ENCODE measurements at places on chromosomes 4 and X.

DNA sequence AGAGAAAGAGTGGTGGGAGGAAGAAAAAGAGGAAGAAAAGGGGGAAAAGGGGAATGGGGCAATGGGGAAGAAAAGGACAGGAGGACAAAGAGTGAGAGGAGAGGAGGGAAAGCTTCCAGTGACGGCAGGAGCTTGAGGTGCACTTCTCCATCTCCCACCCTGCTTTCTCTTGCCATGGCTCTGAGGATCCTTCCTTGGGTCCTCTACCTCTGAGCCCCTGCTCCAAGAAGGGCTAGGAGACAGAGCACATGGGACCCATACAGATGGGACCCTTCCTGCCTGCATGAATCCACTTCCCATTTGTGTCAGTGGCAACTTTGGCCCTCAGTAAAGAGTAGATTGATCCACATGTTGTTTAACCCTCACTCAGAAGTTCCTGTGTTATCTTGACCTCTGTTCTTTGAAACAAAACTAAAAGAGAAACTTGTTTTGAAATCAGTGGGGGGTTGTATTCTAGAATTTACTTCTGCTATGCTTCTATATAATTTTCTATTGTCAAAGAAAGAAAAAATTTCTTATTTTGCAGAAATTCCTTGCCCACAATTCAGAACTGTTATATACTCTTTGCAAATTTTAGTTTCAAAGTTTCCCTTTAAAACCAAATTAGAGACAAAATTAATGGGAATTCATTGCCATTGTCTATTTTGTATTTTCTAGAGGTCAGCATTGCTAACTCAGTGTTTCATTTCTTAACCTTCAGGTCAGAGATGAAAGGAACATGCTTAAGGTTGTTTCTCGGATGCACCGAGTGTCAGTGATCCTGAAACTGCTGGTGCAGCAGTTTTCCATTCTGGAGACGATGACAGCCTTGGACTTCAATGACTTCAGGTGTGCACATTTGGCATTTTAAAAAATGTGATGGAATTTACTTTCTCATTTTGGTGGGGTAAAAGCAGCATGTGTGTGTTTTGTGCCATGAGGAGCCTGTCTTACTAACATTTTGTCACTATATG, 5.0 kb downstream of the TDO2 start:
- DNase-seq = no peak

DNA sequence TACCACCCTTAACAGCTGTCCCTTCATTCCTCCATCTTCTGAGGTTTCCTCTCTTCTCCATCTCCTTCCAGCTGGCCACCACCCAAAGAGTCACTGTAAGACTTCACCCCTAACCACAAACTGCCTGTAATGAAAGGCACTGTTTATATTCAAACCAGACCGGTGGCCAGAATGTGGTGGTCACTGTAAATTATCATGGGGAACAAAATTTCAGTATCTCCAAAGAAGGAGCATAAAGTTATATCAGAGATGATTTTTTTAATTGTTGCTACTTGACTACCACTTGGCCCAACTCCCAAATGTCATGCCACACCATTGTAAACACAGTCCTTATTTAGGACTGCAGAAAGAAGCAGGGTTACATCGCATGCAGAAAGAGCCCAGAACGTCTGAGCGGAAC, 44.8 kb downstream of the SMARCA1 start:
- no peak for DNase-seq

GRCh38 chr4:185437809-185438208, 12.0 kb upstream of the UFSP2 start:
- no peak for DNase-seq

- DNase-seq = no peak
Measured at GRCh38 chr4:113499696-113500095, 261.8 kb downstream of the CAMK2D start.

GRCh38 chrX:47900833-47901232, 64.1 kb downstream of the ZNF81 start:
- DNase-seq = no peak

DNA sequence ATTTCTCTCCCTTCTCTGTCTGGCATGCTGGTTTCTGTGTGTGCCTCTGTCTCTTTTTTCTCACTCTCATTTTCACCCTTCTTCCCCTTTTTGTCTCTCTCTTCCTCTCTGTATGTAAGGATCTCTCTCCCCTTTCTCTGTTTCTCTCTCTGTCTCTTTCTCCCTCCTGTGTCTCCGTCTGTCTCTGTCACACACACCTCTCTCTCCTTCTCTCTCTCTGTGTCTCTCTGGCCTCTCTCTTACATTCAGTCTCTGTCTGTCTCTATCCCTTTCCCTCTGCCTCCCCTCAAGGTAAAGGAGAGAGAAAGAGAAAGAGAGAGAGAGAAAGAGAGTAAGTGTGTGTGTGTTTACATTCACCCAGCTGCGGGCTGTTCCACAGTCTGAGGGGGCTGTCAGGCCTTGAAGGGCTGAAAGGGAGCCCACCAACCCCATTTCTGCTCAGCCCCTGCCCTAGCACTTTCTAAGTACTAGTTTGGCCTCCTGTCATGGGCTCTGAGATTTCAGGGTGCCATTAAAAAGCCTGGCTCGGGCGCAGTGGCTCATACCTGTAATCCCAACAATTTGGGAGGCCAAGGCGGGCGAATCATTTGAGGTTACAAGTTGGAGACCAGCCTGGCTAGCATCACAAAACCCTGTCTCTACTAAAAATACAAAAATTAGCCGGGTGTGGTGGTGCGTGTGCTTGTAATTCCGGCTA, 9.6 kb upstream of the TSPYL2 start:
- DNase-seq = no peak

GRCh38 chr4:119238068-119238722, 25.7 kb downstream of the USP53 start:
- no peak for DNase-seq

- no peak for DNase-seq
Measured at GRCh38 chr4:53208753-53209152, 157.1 kb downstream of the SCFD2 start.

DNA sequence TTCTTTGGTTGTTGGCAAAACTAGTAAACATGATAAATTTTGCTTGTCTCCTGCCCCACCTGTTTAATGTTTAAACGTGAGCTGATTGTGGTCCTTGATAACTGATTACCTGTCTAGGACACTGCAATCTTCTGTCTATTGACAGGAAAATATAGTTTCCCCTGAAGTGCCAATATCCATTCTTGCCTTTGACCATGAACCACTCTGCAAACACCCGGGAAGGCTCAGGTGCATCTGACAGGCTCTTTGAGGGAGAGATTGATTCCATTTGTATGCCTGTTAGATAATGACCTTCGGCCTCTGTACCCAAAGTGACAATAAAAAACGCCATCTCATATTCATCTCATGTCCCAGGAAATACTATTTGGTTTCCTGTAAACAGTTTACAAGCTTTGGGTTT, 453.0 kb downstream of the CENPC start:
- DNase-seq = no peak

DNA sequence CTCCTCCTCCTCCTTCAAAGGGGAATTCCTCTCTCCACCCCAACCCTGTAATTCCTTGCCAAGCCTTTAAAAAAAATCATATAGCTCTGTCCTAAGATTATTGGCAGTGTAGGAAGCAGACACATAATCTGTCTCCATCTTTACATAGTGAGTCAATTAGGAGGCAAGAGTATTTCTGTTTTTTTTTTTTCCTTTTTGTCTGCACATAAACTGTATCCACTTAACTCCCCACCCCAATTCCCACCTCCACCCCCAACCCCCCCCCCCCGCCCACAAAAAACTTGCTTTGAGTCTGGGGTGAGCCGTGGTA, 182.5 kb downstream of the RASL11B start:
- no peak for DNase-seq

DNA sequence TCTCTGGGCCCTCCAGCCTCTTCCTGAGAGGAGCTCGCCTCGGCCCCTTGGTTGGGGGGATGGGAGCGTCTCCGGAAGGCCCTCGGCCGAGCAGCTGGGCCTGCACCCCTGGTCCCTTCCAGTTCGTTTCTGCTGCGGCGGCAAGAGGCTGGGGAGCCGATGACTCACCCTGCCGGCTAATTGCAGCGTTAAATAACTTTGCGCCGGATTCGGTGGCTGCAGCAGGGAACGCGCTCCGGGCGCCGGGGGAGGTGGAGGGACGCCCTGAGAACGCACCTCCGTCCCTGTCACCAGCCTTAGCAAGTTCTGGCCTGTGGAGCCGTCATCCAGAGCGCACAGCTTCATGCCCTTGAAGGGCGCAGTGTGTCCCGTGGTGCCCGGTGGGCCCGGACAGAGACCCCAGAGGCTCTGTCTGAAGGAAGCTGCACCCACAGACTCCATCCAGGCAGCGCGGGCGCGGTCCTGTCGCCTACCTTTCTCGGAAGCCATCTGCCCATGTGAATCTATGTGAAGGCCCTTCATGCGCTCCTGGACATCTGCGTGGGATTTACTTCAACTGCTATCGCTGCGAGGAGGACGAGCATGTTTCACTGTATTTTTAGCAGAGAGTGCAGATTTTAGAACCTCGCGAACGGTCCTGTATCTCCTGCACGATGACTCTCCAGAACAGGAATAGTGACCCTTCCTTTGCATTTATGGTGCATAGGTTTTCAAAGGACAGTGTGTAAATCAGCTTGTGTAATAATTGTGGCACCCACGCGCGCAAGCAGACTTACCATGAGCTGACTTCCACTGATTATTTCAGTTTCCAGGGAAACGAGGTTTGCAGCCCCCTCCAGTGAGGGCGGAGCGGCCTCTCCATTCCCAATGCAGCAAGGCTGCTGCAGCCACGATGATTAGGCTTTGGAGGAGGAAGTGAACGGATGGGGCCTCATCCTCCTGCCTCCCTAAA, 1.7 kb upstream of the TMEM271 start:
- DNase-seq = peak; percentile 25

- no peak for DNase-seq
Measured at GRCh38 chr4:102345795-102346100, 466 bp upstream of the SLC39A8 start.

DNA sequence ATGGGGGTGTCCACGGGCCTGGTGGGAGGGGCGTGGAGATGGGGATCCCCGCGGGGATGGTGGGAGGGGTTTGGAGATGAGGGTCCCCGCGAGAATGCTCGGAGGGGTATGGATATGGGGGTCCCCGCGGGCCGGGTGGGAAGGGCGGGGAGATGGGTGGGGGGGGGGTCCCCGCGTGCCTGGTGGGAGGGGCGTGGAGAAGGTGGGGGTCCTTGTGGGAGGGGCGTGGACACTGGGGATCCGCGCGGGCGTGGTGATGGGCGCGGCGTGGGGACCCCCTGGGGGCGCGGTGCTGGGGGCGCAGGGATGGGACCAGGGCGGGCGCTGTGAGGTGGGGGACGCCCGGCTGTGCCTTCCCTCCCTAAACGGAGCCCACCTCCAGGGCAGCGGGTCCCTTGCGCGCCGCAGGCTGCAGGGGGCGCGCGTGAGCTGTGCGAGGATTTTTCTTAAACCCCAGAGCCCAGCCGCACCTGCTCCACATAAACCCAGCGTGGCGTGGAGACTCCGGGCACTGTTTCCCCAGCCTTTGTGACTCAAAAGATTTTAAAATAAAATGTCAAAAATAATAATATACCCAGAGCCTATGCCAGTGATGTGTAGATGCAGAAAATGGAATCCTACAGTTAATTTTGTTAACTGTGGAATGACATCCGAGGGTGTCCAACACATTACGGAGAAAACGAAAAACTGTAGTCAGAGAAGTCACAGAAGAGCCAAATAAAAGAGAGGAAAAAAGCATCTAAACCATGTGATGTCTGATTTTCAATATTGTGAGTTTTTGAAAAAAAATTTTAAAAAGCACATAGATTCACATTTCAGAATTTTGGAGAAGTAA, 1.5 kb upstream of the ASMTL start:
- peak; percentile 53 for DNase-seq

GRCh38 chr4:163164110-163164509, 2.6 kb downstream of the NAF1 start:
- DNase-seq = no peak

DNA sequence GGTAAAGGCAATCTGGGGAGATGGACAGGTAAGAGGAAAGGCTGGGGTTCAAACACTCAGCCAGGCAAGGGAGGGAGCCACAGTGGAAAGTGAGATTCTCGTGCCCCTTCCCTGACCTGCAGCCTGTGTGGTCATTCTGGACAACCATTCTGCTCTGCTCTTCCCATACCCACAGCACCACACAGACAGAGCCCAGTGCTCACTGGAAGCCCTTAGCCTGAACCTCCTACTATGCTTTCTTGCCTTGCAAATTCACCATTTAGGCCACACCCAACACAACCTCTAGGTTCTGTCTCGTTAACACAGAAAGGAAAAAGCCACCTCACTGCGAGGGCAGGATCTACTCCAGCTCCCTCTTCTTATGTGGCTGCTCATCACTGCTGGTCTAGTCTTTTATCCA, 92.7 kb downstream of the SHISA3 start:
- DNase-seq = no peak

DNA sequence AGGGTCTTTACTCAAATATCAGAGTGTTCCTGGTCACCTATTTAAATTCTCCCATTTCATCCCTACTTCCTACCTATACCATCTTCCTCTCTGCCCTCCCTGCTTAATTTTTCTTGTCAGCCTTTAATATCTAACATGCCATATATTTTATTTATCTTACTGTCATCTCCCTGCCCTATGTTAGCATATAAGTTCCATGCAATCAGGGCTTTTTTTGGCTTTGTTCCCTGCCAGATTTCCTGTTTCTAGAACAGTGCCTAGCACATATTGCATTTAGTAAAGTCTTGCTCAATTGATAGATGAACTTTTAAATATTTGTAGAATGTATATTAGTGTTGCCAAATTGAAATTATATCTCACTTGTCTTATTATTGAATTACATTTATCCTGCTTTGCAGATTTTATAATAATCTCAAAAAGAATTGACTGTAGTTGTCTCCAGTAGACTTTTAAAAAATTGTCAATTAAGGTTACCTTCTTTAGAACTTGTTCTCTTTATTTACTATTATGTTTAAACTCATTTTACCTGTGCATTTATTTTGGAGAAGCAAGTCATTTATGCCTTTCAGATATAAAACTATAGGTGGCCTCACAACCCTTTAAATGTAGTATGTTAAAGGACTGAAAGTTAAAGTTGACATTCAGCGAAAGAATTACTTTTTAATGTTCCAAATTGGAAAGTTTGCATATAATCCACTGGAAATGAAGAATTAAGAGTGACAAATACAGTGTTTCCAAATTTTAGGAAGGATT, 108.2 kb upstream of the BMPR1B start:
- DNase-seq = no peak

- no peak for DNase-seq
Measured at GRCh38 chr4:61426229-61426628, 226.1 kb downstream of the ADGRL3 start.

DNA sequence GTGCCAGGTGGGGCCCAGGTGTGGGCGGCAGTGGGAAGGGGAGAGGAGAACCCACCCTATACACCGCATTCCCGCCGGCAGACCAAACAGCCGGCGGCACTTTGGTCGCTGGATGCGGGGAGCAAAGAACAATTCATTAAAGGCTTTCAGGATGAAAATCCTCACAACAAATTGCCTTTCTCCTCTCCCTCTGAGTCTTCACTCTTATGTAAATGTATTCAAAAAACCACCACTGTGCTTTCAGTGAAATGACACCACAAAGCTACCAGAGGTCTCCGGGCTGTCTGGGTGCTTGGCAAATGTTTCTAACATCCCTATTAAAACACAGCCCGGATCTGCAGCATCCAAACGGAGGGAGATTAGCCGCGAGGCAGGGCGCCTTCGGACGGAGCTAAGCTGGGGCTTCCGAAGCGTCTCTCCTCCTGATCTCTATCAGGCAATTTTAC, 171.8 kb upstream of the TBL1X start:
- DNase-seq = no peak

GRCh38 chr4:145107126-145107525, 9.0 kb downstream of the ABCE1 start:
- no peak for DNase-seq

- DNase-seq = no peak
Measured at GRCh38 chr4:153539422-153539821, 73.3 kb downstream of the TMEM131L start.

Measured in PC-9 (cell line).